ENCODE measurements at places on chromosomes 4 and X. TPM values are rescaled to one million over a fixed set of nuclear protein-coding genes. Genes with fewer than 3 reads are reported as not detected.

GRCh38 chrX:10086676-10087075 lies 70.1 kb upstream of the CLCN4 start:
- no peak for DNase-seq

DNA sequence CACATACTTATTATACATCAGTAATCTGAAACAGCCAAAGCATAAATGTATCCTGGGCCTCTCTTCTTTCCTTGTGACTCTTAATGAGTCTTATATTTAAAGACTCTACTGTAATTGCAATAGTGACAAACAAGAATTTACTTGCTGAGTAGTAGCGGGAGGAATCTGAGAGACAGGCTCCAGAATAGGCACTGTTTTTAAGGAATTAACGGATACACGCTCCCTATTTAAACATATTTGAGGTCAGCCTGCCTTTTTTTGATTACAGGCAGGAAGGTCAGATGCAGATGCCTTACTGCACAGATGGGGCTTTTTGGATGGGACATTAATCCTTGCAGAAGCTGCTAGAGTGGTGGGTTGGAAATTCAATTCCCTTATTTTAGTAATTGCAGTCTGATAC lies 196.3 kb upstream of the ANXA3 start:
- DNase-seq: no peak

UGT2B17 gene
- total RNA-seq: not detected

- peak; percentile 25 for DNase-seq
Measured at GRCh38 chr4:39699687-39700409, 1.9 kb downstream of the UBE2K start.

FREM3 gene
- not detected for total RNA-seq

DNA sequence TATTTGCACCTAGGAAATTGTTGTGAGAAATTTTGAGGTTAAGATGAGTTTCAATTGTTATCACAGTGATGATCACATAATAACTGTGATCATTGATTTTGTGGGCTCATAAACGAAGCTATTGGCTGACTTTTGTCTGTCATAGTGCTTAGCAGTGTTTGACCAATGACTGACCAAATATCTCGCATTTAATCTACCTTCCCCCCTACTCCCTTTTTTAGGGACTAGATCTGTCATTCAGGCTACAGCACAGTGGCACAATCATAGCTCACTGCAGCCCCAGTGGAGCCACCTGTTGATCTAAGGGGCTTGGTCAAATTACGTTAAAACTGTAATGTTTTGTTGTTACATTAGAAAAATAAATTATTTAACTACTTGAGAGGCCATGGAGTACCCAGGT lies 1.5 kb downstream of the FUNDC2 start:
- DNase-seq: no peak

DNA sequence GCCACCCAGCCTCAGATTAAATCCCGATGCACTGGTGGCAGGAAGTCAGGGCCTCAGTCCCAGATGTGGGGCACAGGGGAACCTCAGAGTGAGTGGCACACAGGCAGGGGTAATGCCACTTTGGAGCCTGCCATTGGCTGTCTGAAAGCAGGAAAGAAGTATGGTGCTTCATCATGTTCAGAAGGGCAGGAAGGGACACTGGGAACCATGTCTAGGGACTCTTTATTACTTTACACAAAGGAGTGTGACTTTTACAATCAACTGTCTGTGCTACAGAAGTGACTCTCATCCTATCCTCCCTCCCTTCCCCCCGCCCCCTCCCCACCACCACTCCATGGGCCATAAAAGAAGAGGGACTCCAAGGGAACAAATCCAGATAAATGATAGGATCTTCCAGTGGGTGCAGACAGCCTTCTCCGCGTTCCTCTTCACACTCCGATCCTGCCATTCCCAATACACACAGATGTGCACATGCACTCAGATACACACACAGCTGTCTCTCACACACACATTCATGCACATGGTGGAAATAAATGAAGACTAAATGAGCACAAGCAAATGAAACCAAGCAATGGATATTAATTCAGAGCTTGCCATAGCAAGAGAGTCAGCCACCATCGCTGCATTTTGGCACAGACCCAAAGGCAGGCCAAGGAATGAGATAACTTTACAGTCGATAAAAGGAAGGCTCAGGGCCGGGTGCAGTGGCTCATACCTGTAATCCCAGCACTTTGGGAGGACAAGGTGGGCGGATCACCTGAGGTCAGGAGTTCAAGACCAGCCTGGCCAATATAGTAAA lies 2.5 kb upstream of the TMEM154 start:
- DNase-seq: no peak

DNA sequence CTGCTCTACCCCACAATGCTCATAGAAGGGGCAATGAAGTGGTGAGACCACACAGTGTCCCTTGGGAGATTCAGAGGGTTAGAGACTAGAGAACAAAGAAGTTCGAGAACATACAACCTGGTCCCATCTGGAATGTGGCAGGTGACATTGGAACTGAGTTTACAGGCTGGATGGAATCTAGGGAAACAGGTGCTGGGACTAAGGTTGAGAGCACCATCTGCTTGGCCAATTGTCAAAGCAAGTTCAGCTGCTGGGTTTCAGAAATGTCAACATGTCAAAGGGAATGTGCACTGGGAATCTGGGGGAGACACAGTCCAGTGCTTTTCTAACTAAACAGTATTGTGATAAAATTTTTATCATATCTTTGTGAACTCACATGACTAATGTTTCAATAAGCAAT lies 15.9 kb upstream of the FAM13A start:
- no peak for DNase-seq

DNA sequence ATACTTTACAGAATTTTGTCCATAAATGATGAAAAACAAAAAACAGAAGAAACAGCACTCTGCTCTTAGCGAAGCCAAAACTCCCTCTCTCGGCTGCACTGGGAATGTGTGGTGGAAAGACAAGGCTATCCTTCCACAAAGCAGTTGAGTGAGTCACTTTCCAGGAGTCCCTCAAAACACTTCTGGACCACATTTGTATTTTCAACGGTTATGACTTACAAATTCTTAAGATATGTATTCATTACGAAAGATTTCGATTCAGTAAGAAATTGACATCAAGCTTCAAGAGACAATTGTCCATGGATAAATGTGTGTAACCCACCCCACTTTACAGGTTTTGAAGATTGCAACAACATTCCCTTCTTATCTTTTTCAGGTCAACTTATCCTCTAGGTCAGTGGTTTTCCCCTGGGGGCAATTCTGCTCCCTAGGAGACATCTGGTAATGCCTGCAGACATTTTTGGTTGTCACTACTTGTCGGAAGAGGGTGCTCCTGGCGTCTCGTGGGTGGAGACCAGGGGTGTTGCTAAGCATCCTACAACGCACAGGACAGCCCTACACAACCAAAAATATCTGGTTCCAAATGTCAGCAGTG lies 66.7 kb upstream of the MTNR1A start:
- DNase-seq: peak; percentile 95

GRCh38 chr4:17024425-17024824 lies 126.0 kb upstream of the LDB2 start:
- no peak for DNase-seq

DNA sequence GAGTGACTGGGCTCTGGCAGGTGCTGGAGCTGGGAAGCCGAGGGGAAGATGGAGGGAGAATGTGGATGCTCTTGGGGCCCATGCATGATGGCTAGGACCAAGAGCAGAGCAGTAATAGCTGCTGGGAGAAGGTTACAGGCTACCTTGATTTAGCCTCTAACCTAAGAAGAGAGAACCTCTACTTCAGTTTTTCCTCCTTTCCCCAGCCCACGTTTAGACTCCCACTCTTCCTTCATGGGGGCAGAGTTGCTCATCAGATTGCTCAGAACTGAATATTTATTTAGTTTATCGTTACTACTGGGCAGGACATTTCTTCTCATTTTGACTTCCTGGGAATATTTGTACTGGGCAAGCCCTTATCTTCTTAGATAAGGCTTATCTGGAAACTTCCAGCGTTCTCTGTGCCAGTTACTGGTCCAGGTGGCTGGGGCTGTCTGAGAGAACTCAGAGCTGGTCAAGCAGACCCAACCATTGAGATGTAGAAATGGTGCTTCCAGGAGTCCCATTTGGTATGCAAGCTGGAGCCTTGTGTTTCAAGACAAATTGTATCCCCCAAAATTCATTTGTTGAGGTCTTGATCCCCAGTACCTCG lies 442.9 kb upstream of the BOD1L1 start:
- DNase-seq: no peak

DNA sequence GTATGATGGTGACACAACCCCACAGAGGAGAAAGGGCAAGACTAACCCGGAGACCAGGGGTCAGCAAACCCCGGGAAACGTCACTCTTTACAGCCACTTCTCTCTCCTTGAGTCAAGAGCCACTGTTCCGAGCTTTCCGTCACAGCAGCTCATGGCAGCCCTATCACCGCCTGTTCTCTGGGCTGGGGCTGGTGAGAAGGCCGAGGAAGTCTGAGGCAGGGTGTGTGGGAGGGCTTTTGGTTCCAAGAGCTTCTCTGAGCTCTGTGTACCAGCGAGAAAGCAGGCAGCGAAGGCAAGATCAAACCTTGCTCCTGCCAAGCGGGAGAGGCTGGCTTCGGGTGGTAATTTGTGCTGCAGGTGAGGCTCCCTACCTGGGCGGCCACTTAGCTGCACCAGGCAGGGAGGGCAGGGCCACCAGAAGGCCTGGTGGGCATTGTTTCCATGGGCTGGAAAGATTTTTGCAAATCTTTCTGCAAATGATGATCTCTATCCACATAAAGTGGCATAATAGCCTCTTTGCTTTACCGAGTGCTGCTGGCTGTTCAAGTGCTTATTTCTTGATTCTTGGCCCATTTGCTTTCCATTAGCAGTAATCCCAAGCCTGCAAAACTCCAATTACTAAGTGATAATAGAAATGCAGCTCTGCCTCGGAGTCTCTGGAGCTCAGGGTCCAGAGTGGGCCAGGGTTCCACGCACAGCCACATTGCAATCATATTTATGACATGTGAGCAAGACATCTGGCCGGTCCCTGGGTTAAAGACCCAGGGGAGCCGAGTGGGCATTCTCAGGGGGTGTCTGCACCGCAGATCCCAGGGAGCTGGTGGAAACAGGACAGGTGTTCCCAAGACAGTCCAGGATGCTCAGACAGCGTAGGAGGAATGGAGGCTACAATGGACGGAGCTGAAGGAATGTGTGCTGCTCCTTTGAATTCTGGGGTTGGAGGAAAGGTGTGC lies 41.5 kb downstream of the DCTD start:
- DNase-seq: no peak

CLDN22 gene
- total RNA-seq: not detected

CXorf49 gene
- not detected for total RNA-seq

MAGEE2 gene
- total RNA-seq: not detected

C4orf51 gene
- not detected for total RNA-seq

ZNF157 gene
- 0.54 TPM for total RNA-seq

FAT4 gene
- total RNA-seq: 8.0 TPM

GRCh38 chr4:85805891-85806290 lies 330.9 kb downstream of the ARHGAP24 start:
- no peak for DNase-seq

- no peak for DNase-seq
Measured at GRCh38 chrX:147884958-147885357, 26.8 kb upstream of the FMR1 start.

MAGEA2 gene
- total RNA-seq: 6.1 TPM

- DNase-seq: no peak
Measured at GRCh38 chrX:58051346-58051745, 141.1 kb upstream of the ZXDA start.

GRCh38 chrX:103817502-103817901 lies 14.6 kb downstream of the RAB9B start:
- no peak for DNase-seq

DNA sequence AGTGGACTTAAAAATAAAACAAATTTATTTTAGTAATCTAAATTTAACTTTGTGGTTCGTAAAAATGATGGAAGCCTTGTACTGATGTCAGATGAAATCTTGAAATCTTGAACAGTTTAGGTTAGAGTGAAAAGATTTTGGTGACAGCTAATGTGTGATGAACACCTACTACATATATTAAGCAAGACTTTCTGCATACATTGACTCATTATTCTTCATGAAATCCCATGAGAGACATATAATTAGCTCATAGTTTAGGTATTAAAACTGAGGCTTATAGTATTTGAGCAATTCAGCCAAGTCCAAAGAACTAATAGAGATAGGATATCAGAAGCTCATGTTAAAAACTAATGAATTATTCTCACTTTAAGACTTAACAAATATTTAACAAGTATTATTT lies 66.9 kb upstream of the PCDH7 start:
- DNase-seq: no peak

DNA sequence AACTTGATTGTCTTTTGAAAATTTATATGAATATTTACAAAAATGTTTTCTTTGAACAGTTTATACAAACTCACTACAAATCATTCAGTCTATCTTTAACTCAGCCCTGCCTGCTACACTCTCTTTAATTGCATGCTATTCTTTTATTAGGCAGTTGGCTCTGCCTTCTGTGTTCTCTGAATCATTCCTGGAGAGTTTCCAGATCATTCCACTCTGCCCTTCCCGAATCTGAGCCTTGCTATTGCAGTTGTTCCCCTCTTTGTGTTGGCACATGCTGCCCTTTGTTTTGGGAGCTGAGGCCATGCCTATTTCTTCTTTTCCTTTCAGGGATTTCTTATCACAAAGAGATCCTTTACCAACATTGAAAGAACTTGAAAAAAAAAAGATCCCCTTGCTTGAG lies 8.7 kb upstream of the TECRL start:
- DNase-seq: peak; percentile 4

GRCh38 chrX:20609916-20610415 lies 343.3 kb upstream of the RPS6KA3 start:
- DNase-seq: no peak

DNA sequence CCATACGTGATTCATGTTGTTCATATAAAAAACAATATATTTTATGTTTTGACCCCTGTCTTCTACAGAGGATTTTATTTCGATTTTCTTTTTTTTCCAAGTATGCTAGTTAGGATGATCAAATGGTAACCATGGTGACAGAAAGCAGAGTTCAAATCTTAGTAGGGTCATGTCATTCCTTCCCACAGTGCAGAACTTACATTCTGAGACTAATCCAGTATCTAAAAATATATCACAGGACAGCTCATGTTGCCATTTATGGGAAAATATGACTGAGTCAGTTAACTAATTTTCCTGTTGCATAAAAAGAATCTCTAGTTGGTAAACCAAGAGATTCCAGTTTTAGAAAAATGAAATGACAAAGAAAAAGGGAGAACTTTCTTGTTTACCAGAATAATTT lies 209.5 kb downstream of the PARM1 start:
- no peak for DNase-seq

PASD1 gene
- total RNA-seq: not detected
